ENCODE measurements at places on chromosomes 4 and X.

DNA sequence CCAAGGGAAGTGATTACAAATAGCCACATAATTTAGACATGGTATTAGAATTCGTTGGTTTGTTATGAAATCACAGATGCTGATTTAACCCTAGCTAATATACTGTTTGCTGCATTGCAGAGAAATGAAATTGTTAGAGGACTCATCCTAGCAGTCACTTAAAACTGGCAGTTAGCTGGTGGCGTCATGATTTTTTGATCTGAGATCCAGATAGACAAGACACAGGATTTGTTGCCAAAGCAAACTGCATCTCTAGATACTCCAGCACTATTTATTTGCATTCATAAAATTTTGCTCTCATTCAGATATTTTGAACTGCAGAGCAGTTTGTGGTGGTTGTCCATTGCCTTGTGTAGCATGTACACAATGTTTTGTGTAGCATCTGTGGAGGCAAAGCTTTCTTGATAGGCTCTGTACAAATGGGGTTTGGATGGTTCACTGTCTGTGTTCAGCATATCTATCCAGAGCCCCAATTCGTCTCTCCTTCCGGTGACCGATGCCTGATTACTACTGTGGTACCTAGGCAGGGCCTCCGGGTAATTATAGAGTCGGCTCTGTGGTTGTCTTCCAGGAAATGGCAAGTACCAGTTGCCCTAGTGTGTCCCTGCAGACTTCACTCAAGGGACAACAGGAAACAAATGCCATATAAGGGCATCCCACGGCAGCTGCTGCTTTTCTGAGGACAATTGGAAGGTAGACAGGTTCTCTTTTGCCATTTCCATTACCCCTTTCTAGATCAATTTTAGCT is 30.1 kb upstream of the SPARCL1 start:
- DNase-seq, result peak; percentile 28

DNA sequence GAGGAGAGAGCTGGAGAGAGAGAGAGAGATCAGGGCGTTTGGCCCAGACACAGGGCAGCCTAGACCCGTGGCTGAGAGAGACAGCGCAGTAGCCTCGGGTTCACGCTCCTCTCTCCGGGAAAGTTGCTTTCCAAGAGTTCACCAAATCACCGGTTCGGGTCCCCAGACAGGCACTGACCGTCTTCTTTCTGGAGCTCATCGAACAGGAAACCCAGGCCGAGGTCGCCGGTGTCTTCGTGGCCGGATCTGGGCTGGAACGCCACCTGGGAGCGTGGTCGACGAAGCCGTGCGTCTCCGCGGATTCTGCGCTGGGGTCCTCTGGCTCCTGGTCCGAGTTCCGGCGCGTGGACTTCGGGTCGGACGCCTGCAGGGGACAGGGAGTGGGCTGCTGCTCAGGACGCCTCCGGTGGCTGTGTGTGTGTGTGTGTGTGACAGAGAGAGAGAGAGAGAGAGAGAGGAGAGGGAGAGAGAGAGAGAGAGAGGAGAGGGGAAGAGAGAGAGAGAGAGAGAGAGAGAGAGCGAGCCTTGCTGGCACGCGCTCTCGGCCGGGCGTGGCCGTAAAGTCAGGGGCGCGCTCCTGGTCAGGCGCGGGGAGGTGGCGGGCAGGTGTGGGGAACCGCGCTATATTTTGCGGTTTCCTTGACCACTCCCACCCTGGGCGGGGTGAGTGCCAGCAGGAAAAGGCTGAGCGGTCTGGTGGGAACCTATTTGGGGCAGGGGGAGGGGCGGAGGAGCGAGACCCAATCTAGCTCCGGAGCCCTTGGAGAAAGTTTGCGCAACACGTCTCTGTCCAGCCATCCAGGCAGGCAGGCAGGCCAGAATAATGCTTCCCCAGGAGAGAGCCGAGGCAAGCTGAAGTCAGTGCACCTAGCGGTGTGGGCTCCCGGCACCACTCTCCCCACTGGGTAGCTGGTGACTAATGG is 62.1 kb downstream of the RHOXF2B start:
- no peak for DNase-seq

- DNase-seq, result no peak
Observed at GRCh38 chr4:87839592-87839946, 6.8 kb downstream of the MEPE start.

GRCh38 chr4:183596067-183596757 is 62.8 kb downstream of the RWDD4 start:
- DNase-seq, result no peak

GRCh38 chr4:24476282-24476681 is 108.1 kb downstream of the DHX15 start:
- DNase-seq, result peak; percentile 78

All from muscle of leg (tissue), 16 donors.